Activated CD8-positive, alpha-beta T cell treated with anti-CD3 and anti-CD28 coated beads, Interleukin-2, amount 10 ng/mL, durations not matched to agents 7 days and 5 days (primary cell): ENCODE measurements at places on chromosomes 1 and 21.

DNA sequence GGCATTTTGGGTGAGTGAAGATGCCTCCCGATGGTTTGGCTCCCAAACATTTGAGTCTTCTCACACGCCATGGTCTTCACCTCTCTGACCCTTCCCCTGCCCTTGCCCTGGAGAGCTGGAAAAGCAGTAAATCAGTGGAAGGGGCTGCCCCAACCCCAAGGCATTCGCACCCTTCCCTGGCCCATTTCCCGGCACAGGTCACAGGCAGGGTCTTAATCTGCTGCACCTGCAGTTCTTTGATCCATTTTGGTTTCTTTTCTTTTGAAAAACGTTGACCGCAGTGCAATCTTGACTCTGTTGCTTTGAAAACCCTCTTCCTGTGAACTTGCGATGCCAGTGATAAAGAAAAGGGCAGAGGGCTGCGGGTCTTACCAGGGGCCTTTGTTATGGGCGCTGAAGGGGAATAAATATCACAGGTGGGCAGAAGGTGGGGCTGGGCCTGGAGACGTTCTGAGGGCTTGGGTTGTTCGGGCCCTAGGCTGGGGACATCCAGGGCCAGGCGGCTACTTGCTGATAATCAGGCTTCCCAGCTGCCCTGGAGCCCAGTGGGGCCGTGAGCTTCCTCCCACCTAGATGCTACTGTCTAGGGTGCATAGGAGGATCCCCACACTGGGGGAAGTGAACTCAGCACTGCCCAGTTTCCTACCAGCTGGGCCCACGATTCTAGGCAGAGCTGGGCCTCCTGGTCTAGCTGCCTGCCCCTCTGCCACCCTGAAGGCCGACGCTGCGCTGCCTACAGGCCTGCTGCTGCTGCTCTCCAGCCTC is 38.6 kb upstream of the EPS8L3 start:
- H3K4me1 ChIP-seq: peaks cover 91% of the 10 kb centered on the region
- peak overlapping the region; percentile 95 for H3K27ac ChIP-seq
- no peaks in the 10 kb centered on the region for H3K27me3 ChIP-seq
- peak; percentile 77 for DNase-seq
- peak overlapping the region; percentile 63 for H3K4me3 ChIP-seq
- no peaks in the 10 kb centered on the region for H3K36me3 ChIP-seq

GRCh38 chr1:31954607-31955283 is 16.6 kb upstream of the PTP4A2 start:
- H3K4me1 ChIP-seq: peaks cover 71% of the 10 kb centered on the region
- no peaks in the 10 kb centered on the region for H3K27me3 ChIP-seq
- no peaks in the 10 kb centered on the region for H3K36me3 ChIP-seq
- H3K27ac ChIP-seq: peak overlapping the region; percentile 66

GRCh38 chr1:1402072-1402900 is 3.2 kb upstream of the CCNL2 start:
- DNase-seq: peak; percentile 48
- H3K4me1 ChIP-seq: peaks cover 57% of the 10 kb centered on the region
- peak overlapping the region; percentile 70 for H3K27ac ChIP-seq
- no peaks in the 10 kb centered on the region for H3K27me3 ChIP-seq

- H3K4me3 ChIP-seq: no peak overlapping the region
- H3K36me3 ChIP-seq: no peaks in the 10 kb centered on the region
- DNase-seq: no peak
- no peak overlapping the region for H3K27ac ChIP-seq
- no peaks in the 10 kb centered on the region for H3K27me3 ChIP-seq
Measured at GRCh38 chr1:163875927-163876320, 554.2 kb downstream of the NUF2 start.

GRCh38 chr1:70674941-70675685 is 264.0 kb downstream of the CTH start:
- DNase-seq: no peak
- no peak overlapping the region for H3K4me3 ChIP-seq
- no peaks in the 10 kb centered on the region for H3K36me3 ChIP-seq
- peaks cover 11% of the 10 kb centered on the region for H3K4me1 ChIP-seq
- peak overlapping the region; percentile 3 for H3K27ac ChIP-seq

DNA sequence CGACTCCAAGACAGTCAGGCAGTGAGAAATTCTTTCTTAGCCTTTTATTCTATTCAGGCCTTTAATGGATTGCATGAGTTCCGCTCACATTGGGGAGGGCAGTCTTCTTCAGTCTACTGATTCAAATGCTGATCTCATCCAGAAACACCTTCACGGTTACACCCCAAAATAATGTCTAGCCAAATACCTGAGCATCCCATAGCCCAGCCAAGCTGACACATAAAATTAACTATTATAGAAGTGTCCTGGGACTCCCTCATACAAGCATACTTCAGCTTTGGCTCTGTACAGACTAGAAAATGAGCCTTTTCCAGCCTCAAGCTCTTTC is 3.6 kb upstream of the SLC16A4 start:
- no peak overlapping the region for H3K27ac ChIP-seq
- no peaks in the 10 kb centered on the region for H3K27me3 ChIP-seq
- no peak for DNase-seq
- H3K4me1 ChIP-seq: peaks cover 6% of the 10 kb centered on the region
- H3K36me3 ChIP-seq: peaks cover 24% of the 10 kb centered on the region
- H3K4me3 ChIP-seq: no peak overlapping the region
